GM12878 (cell line): ENCODE measurements at places on chromosomes 5 and 9.

DNA sequence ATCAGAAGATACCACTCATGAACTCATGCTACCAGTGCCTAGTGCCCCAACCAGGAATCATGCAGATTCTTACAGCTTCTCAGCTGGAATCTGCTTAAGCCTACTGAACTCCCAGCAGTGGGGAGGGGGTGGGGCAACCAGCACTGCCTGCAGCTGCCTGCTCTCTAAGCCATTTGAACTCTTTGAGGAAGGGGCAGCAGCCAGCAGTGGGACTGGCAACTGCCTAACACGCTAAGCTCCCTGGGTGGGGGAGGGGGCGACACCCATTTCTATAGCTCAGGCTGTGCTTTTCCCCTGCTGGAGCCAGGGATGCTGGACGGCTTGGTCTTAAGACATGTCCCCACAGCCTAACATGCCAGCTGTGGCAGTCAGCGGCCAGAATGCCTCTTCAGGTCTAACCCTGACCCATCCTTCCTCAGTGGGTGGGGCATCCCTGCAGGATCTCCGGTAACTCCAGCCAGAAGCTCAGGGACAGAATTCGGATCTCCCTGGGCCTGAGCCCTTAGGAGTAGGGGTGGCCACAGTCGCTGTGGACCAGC lies 889.7 kb downstream of the CDH9 start:
- DNase-seq, result no peak

- no peak for DNase-seq
These were observed 14.3 kb downstream of the CD180 start for GRCh38 chr5:67182301-67182790.

GRCh38 chr9:135060461-135061116 lies 26.9 kb upstream of the OLFM1 start:
- no peak for DNase-seq

GRCh38 chr5:81068063-81068462 lies 107.9 kb downstream of the RASGRF2 start:
- no peak for DNase-seq

DNA sequence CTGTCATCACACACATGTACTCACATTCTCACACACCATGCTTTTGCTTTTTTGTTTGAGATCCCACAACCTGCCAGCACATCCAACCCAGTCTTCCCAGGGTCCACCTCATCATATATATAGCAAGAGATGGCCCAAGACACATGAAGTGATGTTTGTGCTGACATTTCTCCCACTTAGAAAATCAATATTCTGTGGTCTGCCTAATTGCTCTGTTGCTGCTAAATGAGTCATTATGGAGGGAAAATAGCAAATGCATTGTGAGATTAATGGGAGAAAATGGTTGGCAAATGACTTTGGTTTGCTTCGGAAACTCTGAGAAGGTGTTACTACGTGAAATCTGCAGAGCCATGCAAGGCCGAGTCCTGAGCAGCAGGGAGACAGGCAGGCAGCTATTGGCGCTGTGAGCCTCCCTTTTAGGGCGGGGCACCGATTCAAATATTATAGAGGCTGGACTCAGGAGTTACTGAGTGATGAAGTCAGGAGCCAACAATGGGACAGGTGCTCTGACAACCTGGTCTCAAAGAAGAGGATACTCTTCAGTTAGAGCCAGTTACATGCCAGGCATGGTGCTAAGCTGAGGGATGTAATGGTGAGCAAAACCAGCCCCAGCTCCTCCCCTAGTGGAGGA lies 62.8 kb downstream of the DAB2IP start:
- no peak for DNase-seq

GRCh38 chr5:150309101-150309885 lies 6.6 kb upstream of the ARSI start:
- no peak for DNase-seq

DNA sequence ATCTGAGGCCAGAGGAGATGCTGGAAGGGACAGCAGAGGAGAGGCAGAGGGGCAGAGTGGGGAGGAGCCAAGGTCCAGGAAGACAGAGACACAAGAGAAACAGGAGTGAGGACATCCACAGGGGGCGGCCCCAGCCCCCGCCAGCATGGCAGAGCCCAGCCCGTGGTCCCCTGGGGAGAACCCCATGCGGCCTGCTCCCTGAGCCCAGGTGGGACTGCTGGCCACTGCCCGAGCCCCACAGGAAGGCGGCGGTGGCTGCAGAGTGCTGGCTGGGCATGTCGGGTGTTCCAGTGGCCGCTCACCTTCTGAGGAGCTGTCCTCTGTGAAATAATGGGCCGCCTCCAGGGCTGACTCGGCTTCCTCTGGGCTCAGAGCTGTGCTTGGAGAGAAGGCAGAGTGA lies 8.9 kb upstream of the MRNIP start:
- DNase-seq, result no peak

- no peak for DNase-seq
These were observed 16.6 kb upstream of the ZDHHC11 start for GRCh38 chr5:867300-867870.

- DNase-seq, result no peak
These were observed 503.3 kb upstream of the GRIA1 start for GRCh38 chr5:152987131-152987530.

DNA sequence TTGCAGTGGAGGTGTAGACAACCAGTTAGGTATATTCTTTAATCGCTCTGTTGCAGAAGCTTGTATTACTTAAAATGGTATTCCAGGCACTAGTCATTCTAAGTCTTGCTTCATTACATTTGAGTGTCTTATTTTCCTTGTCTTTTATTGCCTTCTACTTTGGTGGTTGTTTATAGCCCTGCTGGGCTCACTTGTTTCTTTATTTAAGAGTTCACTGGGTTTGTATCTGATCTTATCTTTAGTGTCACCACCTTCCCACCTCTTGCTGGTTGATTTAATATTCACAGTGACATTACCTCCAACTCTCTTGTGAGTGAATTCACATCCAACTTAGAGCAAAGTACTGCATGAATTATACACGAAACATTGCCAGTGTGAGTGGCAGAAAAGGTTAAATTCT lies 83.6 kb upstream of the BNC2 start:
- no peak for DNase-seq

- DNase-seq, result no peak
These were observed 44.6 kb downstream of the AOPEP start for GRCh38 chr9:94771096-94771495.

GRCh38 chr9:132577119-132577518 lies 5.3 kb upstream of the BARHL1 start:
- DNase-seq, result no peak

DNA sequence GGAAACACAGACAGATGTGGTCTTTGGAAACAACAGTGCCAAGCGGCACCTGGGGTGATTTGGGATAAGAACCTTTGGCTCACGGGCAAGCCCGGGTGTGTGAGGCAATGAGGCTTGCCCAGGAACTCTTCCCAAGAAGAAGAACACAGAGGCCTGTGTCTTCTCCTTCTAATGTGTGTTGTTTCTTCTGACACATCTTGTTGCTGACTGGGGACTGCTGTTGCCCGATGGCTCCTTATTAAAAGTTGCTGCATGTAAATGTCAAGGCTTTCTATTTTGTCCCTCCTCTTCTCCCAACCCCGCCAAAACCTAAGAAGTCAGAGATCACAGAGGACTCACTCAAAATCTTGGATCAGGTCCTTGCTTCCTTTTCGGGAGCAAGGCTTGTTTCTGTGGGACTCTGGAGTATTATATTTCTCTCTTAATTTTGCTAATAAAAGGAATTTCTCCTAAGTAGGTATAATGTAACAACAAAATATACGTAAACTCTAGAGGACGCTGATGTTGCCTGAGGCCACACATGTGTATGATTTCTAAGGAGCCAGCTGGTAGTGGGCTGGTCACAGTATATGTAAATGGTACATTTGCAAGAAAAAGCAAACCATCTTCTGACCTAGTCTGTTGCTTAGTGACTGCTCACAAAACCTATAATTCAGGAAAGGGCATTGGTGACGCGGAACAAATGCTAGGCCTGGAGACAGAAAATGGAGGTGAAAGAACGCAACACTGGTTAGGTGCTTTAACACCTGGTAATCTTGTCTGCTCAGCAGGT lies 232.5 kb downstream of the GADD45G start:
- no peak for DNase-seq

DNA sequence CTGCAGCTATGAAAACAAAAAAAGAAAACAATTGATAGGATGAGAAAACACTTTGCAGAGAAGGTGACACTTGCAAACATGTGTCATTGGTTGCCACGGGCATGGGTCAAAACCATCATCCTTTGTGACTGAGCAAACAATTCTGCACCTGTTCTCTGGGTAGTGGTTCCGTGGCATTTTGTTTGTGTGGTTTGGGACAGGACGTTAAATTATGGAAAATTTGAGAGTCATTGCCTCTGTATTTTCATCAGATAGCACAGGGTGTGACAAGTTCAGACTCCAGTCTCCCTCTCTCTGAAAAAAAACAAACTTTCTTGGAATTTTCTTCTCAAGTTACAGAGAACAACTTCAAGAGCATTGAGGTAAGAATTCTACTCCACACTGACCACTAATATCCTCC lies 113.4 kb upstream of the HMHB1 start:
- no peak for DNase-seq

GRCh38 chr9:135850737-135851136 lies 56.6 kb downstream of the CAMSAP1 start:
- no peak for DNase-seq

- DNase-seq, result no peak
These were observed 1.5 kb upstream of the FXN start for GRCh38 chr9:69034071-69034470.

- no peak for DNase-seq
These were observed 13.5 kb upstream of the NDFIP1 start for GRCh38 chr5:142095035-142095434.

- DNase-seq, result no peak
These were observed 265.2 kb downstream of the GADD45G start for GRCh38 chr9:89869793-89870580.

DNA sequence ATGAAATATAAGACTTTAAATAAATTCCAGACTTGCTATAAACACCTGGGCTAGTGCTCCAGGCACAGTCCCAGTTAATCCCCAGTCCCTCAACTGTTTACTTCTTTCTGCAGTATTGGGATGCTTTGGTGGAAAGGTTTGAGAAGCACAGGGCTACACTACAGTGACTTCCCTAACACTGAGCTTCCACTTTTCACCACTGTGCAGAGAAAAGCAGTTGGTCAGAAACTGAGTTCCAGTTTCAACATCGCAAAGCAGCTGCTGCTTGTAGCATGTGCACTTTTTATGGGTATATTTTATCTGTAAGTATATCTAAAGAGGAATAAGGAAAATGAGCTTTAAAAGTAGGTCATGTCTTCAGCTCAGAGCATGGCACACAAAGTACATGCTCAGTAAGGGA lies 339.7 kb downstream of the NTRK2 start:
- peak; percentile 4 for DNase-seq

GRCh38 chr9:130939405-130940026 lies 469 bp upstream of the FIBCD1 start:
- DNase-seq, result no peak

DNA sequence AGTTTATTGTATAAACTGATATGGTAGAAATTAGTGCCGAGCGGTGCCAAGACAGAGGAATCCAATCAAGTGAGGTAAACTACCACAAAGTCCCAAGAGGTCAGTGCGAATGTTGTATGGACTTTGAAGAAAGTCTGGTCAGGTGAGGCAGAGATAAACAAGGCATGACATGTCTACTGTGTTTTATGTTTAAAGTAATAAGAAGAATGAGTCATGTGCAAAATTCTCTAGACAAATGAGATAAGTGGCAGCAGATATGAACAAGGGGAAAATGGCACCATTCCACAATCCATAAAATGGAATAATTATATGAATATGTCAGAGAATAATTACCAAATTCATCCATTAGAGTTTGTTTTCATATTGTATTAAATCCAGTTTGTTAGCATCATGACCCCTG lies 364.1 kb upstream of the CCNH start:
- no peak for DNase-seq
